ENCODE measurements at places on chromosomes 3 and 15.

- no peak for DNase-seq
Measured at GRCh38 chr15:33032053-33032452, 162.5 kb downstream of the FMN1 start.

GRCh38 chr3:69541711-69542088, 155.8 kb upstream of the FRMD4B start:
- no peak for DNase-seq

DNA sequence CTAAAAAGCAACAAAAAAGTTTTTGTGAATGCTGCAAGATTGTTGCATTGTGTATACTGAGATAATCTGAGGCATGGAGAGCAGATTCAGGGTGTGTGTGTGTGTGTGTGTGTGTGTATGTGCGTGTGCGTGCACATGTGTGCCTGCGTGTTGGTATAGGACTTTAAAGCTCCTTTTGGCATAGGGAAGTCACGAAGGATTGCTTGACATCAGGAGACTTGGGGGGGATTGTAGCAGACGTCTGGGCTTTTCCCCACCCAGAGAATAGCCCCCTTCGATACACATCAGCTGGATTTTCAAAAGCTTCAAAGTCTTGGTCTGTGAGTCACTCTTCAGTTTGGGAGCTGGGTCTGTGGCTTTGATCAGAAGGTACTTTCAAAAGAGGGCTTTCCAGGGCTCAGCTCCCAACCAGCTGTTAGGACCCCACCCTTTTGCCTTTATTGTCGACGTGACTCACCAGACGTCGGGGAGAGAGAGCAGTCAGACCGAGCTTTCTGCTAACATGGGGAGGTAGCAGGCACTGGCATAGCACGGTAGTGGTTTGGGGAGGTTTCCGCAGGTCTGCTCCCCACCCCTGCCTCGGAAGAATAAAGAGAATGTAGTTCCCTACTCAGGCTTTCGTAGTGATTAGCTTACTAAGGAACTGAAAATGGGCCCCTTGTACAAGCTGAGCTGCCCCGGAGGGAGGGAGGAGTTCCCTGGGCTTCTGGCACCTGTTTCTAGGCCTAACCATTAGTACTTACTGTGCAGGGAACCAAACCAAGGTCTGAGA, 4.7 kb downstream of the BHLHE40 start:
- DNase-seq = peak; percentile 67

DNA sequence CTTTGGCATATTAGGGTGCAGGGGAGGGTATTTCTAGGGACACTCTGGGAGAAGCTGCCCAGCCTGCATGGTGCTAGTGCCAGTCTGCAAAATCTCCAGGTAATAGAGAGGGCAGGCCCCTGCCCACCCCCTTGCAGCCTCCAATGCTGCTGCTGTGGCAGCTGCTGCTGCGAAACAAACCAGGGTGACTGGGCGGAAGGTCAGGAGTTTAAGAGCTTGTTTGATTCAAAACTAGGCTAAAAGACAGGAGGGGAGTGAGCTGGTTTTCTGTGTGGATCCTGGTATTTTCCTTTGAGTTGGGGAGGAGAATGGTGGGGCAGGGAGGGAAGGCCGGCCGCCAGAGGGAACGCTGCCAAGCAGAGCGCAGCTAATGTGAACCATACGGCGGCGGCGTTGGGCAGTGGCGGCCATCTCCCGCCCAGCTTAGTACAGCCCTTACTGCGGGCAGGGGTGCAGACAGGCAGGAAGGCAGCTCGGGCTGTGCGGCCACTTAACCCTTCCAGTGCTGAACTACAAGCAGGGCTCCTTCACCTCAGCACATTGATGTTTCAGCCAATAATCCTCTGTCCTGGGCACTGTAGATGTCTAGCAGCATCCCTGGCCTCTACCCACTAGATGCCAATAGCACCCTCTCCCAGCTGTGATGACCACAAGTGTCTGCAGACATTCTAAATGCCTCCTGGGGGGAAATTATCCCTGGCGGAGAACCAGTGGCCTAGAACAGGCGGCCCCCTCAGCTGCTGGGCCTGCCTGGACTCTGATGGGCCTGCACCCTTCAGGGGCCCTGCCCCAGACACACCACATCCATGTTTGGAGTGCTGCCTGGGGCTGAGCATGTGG, 125.7 kb downstream of the EEFSEC start:
- no peak for DNase-seq

DNA sequence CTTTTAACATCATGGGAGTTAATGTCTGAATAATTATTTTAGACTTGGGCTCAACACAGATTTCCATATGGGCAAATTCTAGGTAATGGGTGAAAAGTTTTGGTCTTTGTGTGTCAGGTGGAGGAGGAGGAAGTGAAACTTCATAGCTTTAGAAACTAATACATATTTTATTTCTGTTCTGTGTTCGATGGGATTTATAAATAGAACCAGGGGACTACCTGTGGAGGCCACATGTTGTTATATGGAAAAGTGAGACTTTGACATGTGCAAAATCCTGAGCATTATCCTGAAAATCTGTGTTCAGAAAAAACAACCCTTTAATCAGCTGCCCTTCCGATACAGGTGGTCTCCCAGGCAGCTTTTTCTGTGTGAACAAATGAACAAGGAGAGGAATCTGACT, 209.5 kb downstream of the SOX2 start:
- DNase-seq = no peak

DNA sequence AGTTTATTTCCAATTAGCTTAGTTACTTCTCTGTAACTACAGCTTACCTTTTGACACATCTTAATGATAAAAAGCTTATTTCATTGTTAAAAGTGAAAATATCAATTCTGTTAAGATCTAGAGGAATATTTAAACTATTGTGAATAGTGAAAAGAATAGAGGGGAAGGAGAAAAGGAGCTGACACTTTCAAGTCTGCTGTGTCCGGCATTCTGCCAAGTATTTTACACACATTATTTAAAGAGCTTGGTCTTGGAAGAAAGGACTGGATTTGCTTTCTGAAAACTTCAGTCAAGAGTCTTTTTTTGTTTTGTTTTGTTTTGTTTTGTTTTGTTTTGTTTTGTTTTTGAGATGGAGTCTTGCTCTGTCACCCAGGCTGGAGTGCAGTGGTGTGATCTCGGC, 34.8 kb downstream of the CCDC80 start:
- no peak for DNase-seq

- peak; percentile 81 for DNase-seq
Measured at GRCh38 chr3:5194801-5195509, 7.4 kb downstream of the EDEM1 start.

DNA sequence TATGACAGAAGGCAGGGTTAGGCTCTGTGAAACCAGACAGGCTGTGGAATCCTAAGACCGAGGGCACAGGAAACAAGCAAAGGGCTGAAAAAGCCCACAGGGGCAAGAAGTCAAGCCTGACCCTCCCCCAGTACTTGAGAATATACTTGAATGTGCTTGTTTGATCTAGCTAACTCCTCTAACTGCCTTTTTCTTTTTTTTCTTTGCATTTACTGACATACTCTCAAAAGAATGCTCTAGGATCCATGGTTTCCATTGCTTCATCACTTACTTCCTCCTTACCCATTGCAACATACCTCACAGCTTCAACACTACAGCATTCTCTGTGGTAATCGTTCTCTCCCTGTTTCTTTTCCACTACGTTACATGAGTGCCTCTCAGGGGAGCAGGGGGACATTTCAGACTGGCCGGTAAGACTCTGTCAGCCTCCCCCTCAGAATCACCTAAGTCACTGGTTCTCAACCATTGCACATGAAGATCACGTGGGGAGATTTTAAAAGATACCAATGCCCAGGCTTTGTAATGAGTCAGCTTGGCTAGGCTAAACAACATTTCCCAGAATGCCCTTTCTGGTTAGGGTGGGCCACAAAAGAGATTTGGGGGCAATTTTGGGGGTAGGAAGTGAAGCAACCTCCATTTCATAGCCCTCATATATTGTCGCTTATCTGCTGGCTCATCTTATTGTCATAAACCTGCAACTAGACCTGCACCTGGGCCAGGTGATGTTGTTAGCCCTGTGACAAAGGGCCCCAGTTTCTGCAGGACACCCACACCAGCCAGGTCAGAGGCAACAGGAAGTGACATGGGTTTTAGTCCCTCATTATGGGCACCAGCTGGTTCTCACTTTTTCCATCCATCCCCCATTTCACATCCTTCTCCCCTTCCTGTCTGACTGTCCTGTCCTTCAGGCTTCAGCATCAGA, 24.6 kb upstream of the RSL24D1 start:
- DNase-seq = peak; percentile 27

DNA sequence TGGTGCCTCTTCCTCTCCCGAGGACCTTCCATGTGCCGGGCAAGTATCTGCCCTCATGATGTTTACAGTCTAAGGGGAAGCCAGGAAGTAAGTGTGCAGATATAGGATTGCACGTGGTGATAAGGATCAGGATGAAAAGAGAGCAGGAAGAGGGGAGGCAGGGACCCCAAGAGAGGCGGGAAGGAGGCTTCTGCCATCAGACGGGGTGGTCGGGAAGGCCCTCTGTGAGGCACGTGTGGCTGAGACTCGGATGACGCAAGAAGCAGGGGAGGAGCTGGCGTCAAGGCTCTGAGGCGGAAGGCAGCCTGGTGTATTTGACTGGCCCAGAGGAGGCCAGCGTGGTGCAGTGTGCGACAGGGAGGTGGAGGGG, 762 bp upstream of the IQSEC1 start:
- no peak for DNase-seq

DNA sequence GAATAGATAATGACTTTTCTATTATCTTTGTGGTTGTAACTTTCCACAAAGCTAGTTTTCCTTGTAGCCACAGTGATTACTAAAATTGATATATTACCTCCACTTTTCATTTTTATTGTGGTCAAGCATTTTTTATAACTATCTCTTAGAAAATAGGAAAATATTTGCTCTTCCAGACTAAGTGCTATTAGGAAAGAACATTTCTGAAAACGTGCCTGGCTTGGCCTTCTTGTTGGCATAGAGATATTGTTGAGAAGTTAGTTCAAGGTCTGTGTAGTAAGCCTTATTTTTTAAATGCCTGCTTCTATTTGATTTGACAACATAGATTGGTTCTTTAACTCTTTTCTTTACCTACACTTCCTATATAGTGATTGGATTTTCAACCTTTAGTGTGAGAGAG, 101.7 kb downstream of the IL1RAP start:
- DNase-seq = no peak

- no peak for DNase-seq
Measured at GRCh38 chr15:47523681-47524475, 193.4 kb upstream of the SEMA6D start.

DNA sequence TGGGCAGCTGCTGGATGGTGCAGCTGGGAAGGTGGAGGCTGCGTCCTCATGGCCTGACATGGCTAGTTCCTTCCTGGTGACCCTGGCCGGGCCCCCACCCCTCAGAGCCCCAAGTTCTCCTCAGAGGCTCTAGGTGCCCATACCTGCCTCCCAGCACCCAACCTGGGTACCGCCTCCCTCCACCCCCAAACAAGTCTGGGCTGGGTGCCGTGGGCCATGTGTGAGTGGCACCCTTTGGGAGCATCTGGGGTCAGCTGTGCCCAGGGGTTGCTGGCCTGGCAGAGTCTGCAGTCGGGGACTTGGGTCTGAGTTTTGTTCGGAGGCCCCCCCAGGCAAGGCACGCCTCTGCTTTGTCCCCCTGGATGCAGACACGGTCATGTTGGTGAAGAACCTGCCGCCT, 10.5 kb downstream of the PLXNA1 start:
- no peak for DNase-seq

- DNase-seq = no peak
Measured at GRCh38 chr15:83716605-83717004, 62.7 kb downstream of the ADAMTSL3 start.

DNA sequence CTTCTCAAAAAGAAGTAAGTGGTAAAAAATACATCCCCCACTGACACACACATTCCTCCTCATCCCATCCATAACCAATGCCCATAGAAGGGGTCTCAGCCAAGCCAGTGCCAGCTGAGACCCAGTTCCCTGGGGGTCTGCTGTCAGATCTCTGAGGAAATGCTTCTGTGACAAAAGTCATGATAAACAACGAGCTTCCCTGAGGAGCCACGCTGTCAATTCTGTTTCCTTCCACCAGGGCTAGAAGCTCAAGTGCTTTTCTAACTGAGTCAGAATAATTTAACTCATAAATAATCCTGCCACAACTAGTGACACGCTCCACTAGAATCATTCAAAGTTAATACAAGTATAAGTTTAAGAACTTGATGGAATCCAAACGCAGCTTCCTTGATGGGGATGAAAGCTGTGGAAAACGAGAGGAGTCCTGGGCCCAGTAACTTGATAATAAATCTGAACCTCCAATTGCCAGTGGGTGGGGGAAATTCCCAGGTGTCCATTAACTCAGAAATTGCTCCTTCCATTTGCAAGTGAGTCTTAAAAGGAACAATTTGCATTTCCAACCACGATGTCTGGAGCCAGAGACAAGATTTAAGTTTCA, 348.7 kb upstream of the LMCD1 start:
- peak; percentile 14 for DNase-seq

- no peak for DNase-seq
Measured at GRCh38 chr15:99211926-99212325, 37.5 kb downstream of the TTC23 start.

- no peak for DNase-seq
Measured at GRCh38 chr3:19331931-19332330, 183.6 kb downstream of the KCNH8 start.

GRCh38 chr3:147368561-147369221, 37.7 kb downstream of the ZIC4 start:
- no peak for DNase-seq

Measured in ACHN (cell line).